ENCODE measurements at places on chromosomes 5 and 9.

GRCh38 chr5:1177826-1178528, 23.4 kb upstream of the SLC6A19 start:
- no peak for DNase-seq

GRCh38 chr9:89425921-89426383, 72.0 kb downstream of the SEMA4D start:
- DNase-seq, result no peak

DNA sequence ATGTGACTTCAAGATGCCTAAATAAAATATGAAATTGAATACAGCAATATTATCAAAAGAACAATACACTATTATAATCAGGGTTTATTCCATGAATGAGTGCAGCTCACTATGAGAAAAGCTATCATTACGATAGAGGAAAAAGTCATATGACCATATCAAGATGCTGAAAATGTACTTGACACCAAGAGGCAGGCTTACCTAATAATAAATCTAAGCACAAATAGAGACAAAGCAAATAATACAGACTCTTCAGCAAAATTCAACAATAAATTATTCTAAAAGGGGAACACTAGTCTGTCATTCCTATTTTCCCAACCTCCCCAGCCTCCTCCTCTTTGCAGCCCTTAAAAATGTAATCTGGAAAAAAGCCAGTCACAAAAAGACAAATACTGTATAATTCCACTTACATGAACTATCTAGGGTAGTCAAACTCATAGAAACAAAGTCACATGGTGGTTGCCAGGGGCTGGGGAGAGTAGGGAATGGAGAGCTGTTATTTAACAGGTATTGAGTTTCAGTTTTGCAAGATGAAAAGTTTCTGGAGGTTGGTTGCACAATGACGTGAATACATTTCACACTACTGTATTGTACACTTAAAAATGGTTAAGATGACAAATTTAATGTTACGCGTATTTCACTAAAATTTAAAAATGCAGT, 148.4 kb downstream of the NFIB start:
- DNase-seq, result no peak

- no peak for DNase-seq
Measured at GRCh38 chr5:131423056-131423455, 159.2 kb downstream of the CDC42SE2 start.

DNA sequence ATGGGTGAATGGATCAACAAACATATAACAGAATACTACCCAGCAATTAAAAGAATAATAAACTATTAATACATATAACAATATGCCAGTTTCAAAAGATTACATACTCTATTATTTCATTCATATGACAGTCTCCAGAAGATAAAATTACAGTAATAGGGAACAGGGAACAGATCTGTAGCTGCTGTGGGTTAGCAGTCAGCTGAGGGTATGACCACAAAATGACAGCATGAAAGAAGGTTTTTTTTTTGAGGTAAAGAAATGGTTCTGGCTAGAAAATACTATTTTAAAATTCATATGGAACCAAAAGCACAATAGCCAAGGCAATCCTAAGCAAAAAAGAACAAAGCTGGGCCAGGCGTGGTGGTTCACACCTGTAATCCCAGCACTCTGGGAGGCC, 73.0 kb upstream of the NR5A1 start:
- no peak for DNase-seq

DNA sequence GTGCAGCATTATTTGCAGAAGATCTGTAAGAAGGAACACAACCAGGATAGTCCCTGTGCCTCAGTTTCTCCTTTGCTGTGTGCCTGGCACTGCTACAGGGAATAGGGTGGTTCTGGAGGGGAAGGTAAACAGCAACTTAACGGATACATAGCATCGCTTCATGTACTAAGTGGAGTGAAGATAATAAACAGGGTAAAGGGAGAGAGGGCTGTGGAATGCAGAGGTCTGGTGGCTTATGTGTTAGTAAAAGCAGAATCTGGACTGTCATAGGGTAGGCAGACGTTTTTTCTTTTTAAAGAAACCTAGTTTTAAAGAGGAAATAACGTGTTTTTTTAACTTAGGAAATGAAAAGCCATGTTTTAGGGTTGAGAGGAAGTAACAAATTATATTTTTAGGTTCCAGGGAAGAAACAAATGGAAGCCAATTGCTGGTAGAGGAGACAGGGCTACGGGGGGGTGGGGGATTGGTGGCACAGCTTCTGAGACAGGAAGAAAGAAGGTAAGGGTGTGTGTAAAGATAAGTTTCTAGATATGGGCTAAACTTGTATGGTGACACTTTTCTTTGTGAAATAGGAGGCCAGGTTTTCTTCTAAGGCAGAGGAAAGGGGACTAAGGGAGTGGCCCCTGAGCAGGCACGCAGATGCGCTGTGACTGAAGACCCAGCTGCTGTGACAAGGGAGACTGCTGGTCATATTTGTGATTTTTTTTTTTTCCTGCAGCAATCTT, 1.3 kb downstream of the GNG10 start:
- DNase-seq, result no peak

All from GM04504 (cell line).